Stimulated activated CD8-positive, alpha-beta memory T cell treated with anti-CD3 and anti-CD28 coated beads, Interleukin-15, amount 100 ng/mL, for 4 hours (primary cell): ENCODE measurements at places on chromosomes 3 and 15.

- no peak for DNase-seq
These were observed 13.7 kb downstream of the PLEKHO2 start for GRCh38 chr15:64855205-64855975.

- DNase-seq, result no peak
These were observed 45.5 kb downstream of the SLC28A1 start for GRCh38 chr15:84929795-84930603.

DNA sequence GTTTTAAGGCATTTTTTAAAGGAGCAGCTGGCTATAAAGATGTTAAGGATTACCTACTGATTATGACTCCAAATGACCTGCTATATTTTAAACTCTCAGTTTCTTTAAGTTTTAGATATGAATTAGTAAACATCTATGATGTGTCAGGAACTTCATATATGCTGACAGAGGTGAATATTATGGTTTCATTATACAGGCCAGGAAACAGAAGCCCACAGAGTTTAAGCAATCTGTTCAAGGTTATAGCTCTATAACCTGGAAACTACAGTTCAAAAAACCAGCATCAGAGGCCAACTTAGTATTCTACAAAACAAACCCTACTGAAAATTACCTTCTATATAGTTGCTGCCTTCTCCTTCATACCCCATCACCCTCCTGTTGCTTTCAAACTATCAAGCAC lies 17.4 kb downstream of the PLSCR4 start:
- no peak for DNase-seq

DNA sequence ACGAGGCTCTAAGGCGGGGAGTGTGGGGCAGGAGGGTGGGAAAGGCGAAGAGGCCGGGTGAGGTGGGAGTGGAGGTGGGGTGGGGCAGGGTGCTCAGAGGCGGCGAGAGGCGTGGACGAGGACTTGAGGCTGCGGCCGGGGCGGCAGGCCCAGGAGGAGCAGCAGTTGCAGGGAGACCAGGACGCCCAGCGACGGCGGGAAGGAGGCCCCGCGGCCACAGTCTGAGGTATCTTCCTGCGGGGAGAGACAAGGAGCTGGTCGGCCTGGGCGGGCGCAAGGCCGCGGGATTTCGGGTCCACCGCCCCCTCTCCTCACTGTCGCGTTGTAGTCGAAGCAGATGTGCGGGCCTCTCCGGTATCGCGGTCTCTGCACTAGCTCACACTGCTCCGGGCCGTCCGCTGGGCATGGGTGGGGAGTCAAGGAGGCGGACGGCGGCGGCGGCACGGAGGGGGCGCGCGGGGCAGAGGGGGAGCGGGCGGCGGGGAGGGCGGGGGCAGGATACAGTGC lies 5.3 kb upstream of the TMEM115 start:
- no peak for DNase-seq

DNA sequence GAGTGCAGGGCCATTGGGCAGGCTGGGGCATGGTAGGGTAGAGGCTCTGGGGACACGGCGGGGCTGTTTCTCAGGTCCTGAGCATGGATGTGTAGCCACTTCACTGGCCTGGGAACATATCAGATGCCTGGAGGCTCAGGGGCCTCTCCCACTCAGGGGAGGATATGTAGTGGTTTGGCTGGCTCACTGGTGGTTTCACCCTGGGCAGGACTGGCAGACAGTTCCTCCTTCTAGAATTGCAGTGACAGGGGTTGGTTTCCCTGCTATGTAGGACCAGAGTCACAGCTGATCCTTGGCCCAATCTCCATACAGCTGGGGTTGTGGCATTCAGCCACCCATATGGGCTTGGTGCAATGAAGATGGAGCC lies 4.8 kb upstream of the ARHGAP31 start:
- DNase-seq, result no peak

GRCh38 chr15:38533926-38534325 lies 30.7 kb downstream of the RASGRP1 start:
- DNase-seq, result no peak

DNA sequence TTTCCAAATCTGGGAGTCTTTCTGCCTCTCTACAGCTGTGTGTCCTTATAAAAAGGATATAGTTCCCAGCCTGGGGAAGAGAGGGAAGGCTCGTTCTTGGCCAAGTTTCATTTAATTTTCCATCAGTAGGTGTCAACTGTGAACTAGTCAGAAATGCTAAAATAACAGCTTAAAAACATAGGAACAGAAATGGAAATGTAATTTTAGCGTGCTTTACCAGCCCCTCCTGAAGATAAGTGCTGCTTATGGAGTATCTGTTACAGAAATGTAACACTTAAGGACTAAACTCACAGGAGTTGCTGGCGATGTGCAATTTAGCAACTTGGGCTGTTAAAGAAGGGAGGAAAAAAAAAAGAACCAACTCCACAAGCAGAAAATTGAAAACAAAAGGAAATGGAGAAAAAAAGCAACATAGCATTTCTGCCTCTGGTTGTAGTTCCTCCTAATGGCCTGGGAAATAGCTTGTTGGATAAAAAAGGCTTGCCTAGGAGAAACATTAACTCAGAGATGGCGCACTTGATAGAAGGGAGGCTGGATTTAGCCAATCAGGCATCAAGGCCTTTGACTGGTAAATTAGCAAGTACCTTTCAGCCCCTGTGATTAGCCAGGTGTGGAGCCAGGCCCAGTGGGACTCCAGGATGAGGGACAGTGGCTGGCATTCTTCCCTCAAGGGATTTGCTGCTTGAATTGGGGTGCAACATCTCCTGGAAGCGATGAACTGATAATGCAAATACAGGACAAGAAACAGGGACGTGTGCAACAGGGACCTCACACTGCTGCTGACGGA lies 84.3 kb downstream of the RPLP1 start:
- no peak for DNase-seq

DNA sequence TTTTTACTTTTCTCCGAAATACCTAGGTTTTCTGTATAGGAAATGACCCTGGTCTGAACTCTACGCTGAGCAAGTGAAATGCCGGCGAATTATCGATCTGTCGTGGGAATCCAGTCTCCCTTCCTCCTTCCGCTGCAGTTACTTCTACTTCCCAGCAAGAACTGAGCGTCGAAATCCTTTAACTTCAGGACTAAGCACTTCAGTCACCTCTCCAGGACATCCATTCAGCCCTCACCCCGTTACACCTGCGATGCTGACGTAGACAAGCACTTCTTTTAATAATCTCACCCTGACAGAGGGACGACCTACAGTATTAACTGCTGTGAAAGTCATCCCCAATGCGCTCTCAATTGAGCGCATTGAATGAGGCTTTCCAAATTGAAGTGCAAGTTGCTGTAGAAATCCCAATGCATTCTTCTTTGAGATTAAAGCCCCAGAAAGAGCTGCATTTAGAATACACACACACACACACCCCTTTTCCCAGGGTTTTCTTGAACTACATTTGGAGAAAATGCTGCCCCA lies 1.3 kb downstream of the TOP2B start:
- DNase-seq, result no peak

DNA sequence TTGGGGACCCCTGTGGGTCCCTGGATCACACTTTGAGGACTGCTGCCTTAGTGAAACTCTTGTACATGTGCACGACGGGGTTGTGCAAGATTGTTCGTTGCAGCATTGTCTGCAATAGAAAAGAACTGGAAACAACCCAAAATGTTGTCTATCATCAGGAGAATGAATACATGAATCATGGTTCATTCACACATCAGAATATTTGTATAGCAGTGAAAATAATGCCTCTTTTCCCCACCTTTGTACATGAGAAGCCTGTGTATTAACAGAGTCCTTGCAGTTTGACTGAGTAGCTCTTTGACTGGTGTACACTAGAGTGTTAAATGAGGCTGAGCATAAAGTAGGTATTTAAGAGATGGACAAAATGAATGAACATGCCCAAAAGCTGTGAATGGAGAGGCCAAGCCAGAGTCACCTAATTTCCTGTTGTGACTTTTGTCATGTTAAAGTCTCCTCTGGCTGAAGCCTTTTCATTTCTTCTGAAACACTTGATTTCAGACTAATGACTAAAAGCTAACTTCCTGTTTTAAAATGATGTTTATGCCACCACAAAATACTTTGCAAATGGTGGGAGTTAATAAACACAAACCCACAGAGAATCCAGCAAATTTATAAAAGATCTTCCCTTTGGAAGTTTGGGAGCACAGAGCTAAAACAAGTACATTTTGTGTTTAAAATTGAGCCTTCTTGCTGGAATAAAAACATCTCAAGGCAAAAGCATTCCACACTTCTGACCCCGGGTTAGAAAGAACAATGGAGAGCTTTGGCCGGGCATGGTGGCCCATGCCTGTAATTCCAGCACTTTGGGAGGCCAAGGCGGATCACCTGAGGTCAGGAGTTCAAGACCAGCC lies 20.6 kb upstream of the USP3 start:
- DNase-seq, result no peak

DNA sequence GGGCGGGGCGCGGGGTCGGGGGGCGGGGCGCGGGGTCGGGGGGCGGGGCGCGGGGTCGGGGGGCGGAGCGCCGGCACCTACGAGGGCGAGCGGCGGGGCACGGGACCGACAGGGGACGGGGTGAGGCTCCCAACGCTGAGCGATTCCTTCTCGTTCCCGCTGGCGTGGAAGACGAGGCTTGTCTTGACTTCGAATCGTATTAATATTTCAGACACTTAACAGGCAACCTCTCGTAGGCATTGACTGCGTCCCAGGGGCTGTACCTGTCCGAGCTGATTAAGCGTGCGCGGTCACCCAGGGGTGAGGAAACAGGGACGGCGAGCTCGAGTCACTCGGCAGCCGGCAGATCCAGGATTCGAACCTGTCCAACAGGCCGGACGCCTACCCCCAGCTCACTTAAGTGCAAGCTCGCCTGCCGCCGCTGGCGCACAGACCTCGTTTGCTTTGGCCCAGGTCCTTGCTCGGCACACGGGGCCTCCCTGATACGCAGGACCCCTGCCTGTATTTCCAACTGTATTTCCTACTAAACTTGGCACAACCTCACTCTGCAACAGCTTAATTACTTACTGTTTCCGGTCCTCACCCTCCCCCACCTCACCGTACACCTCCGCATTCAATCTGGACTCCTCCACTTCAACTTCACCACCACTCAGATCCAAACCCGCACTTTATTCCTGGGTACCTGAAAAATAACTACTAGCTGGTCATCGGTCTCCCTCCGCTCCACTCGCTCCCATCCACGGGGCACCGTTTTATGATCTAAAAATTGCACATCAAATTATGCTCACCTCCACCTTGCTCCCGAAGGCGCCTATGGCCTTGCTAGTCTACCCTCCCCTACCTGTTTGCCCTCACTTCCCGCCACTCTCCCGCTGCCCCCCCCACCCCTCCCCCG lies 722 bp upstream of the ZXDC start:
- peak; percentile 24 for DNase-seq

GRCh38 chr3:36447061-36447460 lies 66.8 kb downstream of the STAC start:
- no peak for DNase-seq

GRCh38 chr15:69609176-69609575 lies 156.6 kb downstream of the RPLP1 start:
- DNase-seq, result no peak

DNA sequence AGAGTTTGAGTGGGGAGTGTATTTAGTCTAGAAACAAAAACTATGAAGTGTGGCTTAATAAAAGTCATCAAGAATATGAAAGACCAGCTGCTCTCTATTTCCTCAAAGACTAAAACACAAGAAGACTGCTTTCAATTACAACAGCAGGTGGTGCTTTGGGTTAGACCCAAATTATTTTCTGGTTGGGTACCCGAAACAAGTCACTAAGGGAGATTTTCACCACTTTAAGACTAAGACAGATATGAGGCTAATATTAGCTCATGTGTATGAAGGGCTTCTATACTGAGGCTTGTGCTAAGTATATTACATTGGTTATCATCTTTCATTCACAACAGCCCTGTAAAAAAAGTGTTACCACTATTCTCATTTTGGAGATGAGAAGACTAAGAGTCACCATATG lies 43.1 kb downstream of the COL8A1 start:
- no peak for DNase-seq

- DNase-seq, result no peak
These were observed 5.2 kb upstream of the NOX5 start for GRCh38 chr15:69009341-69009740.

GRCh38 chr3:45123030-45123429 lies 23.1 kb downstream of the CDCP1 start:
- no peak for DNase-seq

DNA sequence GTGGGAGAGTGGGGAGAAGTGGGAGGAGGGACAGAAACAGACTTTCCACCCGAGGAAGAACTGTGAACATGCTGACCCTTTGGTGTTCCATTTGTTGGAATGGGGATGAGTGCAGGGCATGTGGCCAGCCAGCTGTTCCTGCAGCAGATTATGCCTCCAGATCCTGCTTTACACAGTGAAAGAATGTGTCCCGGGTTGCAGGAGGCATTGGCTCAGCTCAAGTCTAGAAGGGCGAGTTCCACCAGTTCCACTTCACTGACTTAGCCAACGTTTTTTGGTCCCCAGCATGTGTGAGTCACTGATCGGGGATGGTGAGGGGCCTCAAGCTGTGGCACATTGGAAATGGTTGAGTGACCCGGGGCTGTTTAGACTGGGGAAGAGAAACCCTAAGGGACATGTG lies 307.0 kb upstream of the ROPN1 start:
- DNase-seq, result no peak

- no peak for DNase-seq
These were observed 1588.2 kb downstream of the SI start for GRCh38 chr3:163490119-163490518.

GRCh38 chr15:93486407-93487117 lies 397.6 kb upstream of the RGMA start:
- DNase-seq, result no peak

DNA sequence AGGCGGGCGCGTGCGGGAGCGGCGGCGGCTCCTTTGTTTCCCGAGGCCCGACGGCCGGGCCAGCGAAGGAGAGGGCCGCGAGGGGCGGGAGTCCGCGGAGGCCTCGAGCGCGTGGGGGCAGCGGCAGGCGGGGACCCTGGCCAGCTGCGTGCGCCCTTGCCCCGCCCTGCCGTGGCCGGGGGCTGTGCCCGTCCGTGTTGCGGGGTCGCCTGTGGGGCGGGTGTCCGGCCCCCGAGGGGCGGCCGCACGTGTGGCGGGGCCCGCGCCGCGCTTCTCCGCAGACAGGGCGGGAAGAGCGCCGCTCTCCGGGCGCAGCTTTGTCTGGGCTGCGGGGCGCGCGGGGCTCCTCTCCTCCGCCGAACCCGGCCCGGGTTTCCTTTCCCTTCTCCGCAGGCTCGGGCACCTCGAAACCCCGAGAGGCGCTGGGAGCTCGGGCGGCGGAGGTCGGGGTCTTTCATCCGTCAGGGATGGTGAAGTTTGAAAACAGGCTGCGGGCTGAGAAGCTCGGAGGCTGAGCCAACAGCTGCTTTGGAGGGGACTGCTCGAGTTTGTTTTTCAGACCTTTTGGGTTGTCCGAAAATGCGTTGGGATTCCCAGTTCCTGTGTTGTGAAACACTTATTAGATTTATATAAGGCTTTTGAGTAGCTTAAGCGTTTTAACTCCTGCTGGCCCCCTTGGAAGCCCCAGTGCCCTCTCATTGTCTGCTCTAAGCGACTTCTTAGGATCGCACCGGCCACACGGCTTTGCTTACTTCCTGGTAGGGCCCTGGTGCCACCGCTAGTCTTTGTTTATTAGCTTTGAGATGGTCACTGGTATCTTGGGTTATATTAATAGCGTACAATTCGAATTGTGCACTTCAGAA lies 817 bp downstream of the USP3 start:
- DNase-seq, result peak; percentile 19

- DNase-seq, result no peak
These were observed 208.2 kb upstream of the MANF start for GRCh38 chr3:51176923-51177322.
